NCI-H1092 (cell line): ENCODE measurements at places on chromosomes 11 and 22.

- no peak for DNase-seq
Observed at GRCh38 chr22:34370711-34371110, 450.4 kb upstream of the LARGE1 start.

GRCh38 chr11:18329196-18329870, 7.0 kb downstream of the GTF2H1 start:
- no peak for DNase-seq

GRCh38 chr11:69718147-69718546, 14.3 kb upstream of the FGF19 start:
- peak; percentile 65 for DNase-seq

- no peak for DNase-seq
Observed at GRCh38 chr11:111414267-111414931, 35.3 kb upstream of the POU2AF1 start.

- DNase-seq, result no peak
Observed at GRCh38 chr11:14813516-14813915, 78.5 kb downstream of the CYP2R1 start.

DNA sequence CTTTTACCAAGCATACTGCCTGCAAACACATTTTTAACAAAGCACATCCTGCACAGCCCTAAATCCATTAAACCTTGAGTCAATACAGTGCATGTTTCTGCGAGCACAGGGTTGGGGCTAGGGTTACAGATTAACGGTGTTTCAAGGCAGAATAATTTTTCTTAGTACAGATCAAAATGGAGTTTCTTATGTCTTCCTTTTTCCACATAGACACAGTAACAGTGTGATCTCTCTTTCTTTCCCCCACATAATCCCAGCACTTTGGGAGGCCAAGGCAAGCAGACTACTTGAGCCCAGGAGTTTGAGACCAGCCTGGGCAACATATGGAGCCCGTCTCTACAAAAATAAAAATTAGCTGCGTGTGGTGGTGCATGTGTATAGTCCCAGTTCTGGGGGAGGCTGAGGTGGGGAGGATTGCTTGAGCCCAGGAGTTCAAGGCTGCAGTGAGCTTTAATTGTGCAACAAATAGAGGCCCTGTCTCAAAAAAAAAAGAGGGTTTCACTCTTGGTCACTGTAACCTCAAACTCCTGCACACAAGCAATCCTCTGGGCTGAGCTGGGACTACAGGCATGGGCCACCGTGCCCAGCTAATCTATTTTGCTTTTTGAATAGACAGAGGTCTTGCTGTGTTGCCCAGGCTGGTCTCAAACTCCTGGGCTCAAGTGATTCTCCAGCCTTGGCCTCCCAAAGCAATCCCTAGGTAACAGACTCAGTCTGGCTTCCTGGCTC, 19.7 kb upstream of the SLC3A2 start:
- DNase-seq, result no peak

GRCh38 chr11:88543902-88544655, 206.5 kb upstream of the CTSC start:
- DNase-seq, result peak; percentile 62

DNA sequence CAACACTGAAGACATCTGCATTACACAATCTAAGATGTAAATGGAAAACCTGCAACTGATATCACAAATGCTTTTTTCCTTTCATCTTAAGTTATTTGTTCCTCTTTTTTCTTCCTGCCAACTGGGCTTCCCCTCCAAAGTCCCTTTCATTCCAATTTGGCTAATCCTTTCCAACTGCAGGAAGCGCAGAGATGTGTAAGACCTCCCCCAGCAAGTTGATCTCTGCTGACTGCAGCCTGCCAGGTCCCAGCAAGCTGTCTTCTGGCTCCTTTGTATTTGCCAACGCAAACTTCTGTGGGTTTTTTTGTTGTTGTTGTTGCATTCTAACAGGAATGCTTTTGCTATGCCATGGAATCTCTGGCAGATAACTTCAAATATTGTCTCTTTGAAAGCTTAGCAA, 38.5 kb upstream of the LRRC4C start:
- no peak for DNase-seq

- no peak for DNase-seq
Observed at GRCh38 chr11:113332023-113332422, 17.6 kb downstream of the TTC12 start.

- no peak for DNase-seq
Observed at GRCh38 chr11:122799406-122800105, 38.7 kb upstream of the CRTAM start.

DNA sequence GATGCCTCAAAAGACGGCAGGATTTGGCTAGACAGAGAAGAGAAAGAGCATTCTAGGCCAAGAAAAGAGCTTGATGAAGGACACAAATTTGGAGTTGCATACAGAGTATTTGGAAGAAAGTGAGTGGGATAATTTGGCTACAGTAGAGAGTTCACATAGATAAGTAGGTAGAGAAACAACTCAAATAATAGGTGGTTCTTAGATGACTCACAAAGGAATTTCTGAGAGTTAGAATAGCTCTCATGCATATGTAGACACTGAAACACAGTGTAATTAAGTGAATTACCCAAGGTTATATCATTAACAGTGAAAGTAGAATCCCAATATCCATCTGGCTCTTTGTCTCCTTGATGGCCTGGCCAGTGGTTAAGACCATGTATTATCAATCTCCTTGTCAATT, 228.6 kb upstream of the DDI1 start:
- DNase-seq, result no peak

DNA sequence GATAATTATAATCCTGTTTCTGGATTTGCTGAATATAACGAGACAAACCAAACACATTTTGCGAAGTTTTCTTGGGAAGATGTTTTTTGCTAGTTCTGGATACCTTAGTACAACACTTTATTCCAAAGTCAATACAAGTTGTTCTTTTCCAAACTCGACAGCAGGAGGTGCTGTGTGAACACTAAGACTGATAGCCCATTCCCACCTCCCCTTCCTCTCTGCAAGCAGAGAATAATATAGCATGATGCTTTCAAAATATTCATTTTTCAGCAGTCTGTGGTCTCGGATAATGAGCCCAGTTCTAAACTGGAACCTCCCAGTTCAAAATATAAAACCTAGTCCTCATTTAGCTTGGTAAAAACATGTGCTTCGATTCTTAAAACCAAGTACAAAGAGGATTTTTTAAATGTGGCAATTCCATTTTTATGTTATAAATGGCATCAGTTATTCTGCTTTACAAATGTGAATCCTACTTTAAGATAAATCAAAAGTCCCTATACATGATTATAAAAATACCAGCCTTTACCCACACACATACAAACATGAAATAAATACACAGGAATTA, 129.1 kb downstream of the DCDC1 start:
- DNase-seq, result peak; percentile 11

GRCh38 chr11:119488256-119488995, 65.5 kb upstream of the THY1 start:
- no peak for DNase-seq

DNA sequence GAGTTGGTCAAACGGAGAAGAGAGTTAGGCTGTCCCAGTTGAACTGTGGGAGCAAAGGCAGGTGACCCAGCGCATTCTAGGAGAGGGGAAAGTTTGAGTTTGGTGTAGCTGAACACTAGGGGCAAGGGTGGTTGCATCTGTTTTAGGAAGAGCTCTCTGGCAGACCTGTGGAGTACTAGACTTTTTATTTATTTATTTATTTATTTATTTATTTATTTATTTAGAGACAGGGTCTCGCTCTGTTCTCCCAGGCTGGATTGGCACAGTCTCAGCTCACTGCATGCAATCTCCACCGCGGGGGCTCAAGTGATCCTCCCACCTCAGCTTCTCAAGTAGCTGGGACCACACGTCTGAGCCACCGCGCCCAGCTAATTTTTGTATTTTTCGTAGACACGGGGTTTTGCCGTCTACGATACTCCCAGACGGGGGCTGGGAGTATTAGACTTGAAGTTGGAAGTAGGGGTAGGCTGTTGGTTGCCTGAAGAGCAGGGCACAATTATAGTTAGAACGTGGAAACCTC, 950 bp upstream of the ACER3 start:
- no peak for DNase-seq

DNA sequence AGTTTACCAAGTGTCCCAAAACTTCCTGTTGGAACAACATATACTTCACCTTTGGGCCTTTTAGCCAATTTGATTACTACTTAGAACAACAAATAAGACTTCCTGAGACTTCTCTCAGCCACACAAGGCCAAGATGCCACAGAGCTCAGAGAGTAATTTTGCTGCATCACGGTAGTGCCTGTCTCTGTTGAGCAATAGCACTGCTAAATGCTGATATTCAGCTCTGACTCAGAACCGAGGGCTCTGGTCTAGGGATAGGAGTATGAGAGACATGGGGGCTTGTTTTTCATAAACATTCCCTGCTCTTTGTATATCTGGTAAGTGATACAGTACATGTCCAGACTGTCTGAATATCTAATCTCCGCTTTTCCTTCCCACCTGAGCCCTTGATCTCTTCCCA, 260.4 kb upstream of the ARHGAP20 start:
- DNase-seq, result no peak

GRCh38 chr11:79220171-79220570, 220.7 kb downstream of the TENM4 start:
- DNase-seq, result no peak
